ENCODE measurements at places on chromosomes 3 and 15.

- DNase-seq: no peak
Observed at GRCh38 chr3:23704298-23704697, 101.5 kb upstream of the UBE2E1 start.

DNA sequence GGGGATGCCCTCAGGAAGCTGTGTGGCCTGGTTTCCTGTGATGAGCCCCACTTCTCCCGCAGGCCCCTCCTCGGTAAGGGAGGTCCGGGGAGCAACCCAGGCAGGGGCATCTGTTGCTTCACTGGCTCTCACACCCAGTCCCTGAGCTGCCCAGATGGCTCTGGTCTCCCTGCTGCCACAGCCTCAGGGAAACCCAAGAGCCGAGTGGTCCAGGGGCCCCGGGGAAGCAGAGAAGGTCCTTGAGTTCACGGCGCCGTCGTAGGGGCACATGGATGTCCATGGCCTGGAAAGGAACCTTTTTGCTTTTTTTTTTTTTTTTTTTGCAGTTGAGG lies 13.3 kb upstream of the LRRC15 start:
- DNase-seq: no peak

DNA sequence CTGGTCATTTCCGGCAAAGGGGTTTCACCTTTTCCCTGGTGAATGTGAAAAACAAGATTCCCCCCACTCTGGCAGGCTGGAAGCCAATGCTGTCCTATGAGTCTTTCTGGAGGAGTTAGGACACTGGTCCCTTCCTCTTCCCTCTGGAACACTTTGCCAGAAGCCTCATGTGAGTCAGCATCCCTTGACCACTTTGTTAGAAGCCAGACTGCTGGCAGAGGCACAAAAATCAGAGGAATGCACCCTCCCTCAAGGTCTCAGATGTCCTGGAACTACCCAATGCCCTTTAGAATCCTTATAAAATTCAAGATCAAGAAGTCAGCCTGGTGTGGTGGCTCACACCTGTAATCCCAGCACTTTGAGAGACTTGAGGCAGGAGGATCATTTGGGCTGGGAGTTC lies 26.6 kb downstream of the ITGB5 start:
- no peak for DNase-seq

DNA sequence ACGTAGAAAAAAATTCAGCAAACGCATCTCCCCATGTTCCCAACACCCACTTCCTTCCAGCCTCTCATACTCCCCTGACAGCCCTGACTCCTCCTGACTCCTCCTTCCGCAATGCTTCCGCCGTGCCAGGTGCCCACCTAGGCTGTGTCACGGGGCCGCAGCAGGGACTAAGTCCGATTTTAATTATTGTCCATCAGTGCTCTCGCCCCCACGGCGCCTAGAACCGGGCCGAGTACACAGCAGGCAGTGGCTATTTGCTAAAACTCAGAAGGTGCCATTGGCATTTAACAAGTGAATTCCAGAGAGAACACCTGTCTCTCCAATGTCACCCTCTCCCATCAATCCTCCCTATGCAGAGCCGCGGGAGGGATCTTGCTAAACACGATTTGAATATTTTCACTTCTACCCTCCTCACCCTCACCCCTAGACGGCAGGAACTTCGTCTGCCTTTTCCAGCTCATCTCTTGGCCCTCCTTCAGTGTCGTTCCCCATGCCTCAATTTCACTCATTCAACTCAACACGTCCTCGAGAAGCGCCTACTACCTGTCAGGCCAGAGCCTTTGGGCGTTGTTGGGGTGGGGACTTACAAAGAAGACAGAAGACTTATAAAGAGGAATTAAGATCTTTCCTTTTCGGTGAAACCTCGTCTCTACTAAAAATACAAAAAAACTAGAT lies 11.5 kb upstream of the SHF start:
- no peak for DNase-seq

GRCh38 chr3:36877930-36878685 lies 66.7 kb downstream of the TRANK1 start:
- DNase-seq: no peak

- DNase-seq: no peak
Observed at GRCh38 chr3:169218314-169218983, 445.1 kb downstream of the MECOM start.

- no peak for DNase-seq
Observed at GRCh38 chr3:56987238-56987895, 73.1 kb upstream of the SPATA12 start.

DNA sequence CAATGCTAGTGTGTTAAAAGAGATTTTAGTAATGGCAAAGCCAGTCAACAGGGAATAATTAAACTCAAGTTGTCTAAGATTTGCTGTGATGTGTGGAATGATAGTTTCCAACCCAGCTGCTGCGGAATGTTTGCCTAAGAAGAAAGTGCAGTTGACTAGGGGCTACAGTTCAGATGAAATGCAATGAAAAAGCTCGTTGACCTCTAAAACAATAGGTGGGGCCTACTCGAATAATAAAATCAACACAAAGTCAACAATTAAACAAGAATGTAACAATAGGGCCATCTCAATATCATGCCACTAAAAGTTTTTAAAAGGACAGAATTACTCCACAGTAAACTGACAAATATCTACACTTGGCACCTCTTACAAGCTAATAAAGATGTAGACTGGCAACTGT lies 484.2 kb downstream of the MECOM start:
- DNase-seq: no peak

GRCh38 chr3:129017484-129017899 lies 16.4 kb downstream of the EFCC1 start:
- no peak for DNase-seq

- no peak for DNase-seq
Observed at GRCh38 chr3:25120665-25121064, 307.4 kb upstream of the RARB start.

- DNase-seq: no peak
Observed at GRCh38 chr3:173977747-173978146, 580.2 kb downstream of the NLGN1 start.

- no peak for DNase-seq
Observed at GRCh38 chr15:81111510-81112470, 22.3 kb upstream of the CFAP161 start.

GRCh38 chr3:98784666-98785600 lies 21.8 kb downstream of the ST3GAL6 start:
- DNase-seq: no peak

All from activated naive CD8-positive, alpha-beta T cell treated with anti-CD3 and anti-CD28 coated beads, Interleukin-2, amount 50 U/mL, for 16 hours (primary cell).